ENCODE measurements at places on chromosomes 7 and 10.
A peak's percentile ranks its signal among the peaks of the same experiment; 100 is the strongest.

- no peak for DNase-seq
These were observed 63.7 kb downstream of the TACC2 start for GRCh38 chr10:122052701-122053100.

GRCh38 chr10:15704581-15704968 lies 15.1 kb downstream of the ITGA8 start:
- no peak for DNase-seq

GRCh38 chr10:3954615-3955014 lies 169.6 kb upstream of the KLF6 start:
- DNase-seq: no peak

DNA sequence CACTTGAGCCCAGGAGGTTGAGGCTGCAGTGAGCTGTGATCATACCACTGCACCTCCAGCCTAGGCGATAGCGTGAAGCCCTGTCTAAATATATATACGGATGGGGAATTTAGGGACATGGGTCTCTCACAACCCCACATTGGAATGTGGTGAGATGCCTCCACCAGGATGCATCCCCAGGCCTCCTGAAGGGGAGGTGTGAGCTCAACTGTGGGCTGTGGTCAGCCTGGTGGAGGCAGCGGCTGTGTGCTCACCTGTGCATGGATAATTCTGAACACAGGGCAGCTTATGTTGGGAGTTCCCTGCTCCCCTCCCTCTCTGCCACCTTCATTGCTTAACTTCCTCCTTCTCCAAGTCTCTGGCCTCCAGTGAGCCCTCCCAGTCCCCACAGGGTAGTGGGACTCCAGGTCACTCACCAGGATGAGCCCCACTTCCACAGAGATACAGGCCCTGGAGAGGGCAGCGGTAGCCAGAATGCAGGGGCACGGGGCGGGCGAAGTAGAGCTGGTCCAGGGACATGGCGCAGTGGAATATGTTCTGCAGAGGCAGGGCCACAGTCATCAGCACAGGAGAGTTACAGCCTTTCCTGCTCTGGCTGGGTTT lies 30.4 kb downstream of the PYROXD2 start:
- DNase-seq: no peak

DNA sequence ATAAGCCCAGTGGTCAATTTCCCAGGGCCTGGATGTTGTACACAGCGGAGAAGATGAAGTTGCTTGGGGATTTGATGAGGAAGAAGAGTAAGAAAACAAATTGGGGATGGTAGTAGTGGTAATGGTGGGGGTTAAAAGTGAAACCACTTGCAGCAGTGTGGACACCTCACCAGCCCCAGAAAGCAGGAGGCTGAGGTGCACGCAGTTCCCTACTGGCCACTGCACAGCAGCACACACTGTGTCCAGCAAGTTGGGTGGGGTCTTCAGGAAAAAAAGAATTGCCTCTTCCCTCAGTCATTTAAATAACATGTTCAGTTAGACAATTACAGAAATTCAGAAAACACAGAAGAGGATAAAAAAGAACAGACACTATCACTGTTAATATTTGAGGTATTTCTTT lies 96.6 kb downstream of the TAX1BP1 start:
- no peak for DNase-seq

- DNase-seq: no peak
These were observed 368.4 kb upstream of the ZMIZ1 start for GRCh38 chr10:78700413-78700812.

DNA sequence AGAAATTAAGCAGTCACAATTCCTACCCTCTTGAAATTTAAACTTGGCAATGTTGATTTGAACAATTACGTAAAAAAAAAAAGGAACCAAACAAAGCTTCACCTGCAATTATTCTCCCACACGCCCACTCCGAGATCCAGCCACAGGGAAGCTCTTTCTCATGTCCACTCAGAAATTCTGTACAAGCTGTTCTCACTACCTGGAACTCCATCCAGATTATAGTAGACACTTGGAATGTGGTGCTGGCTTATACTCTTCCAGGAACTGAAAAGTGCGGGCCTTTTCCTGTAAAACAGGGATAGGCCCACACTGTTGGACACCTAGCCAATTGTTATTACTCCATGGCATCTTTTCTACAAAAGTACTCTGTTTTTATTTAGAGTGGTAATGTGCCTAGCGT lies 20.3 kb upstream of the TOMM7 start:
- DNase-seq: no peak

- no peak for DNase-seq
These were observed 2.9 kb downstream of the NFKB2 start for GRCh38 chr10:102398172-102399020.

GRCh38 chr10:29479081-29479925 lies 155.5 kb downstream of the SVIL start:
- peak; percentile 7 for DNase-seq

GRCh38 chr7:156539999-156540398 lies 100.6 kb upstream of the RNF32 start:
- no peak for DNase-seq

GRCh38 chr10:87675396-87676376 lies 16.0 kb downstream of the PAPSS2 start:
- DNase-seq: no peak

- no peak for DNase-seq
These were observed 1.8 kb downstream of the GRK5 start for GRCh38 chr10:119209035-119209735.

- no peak for DNase-seq
These were observed 65.2 kb upstream of the TM9SF3 start for GRCh38 chr10:96651998-96652431.

Data from NCI-H774 (cell line).